Stimulated activated CD8-positive, alpha-beta memory T cell treated with anti-CD3 and anti-CD28 coated beads, Interleukin-7, amount 100 ng/mL, for 1 hour (primary cell): ENCODE measurements at places on chromosomes 6 and 20.

- DNase-seq = no peak
These were observed 47.5 kb downstream of the PIGU start for GRCh38 chr20:34629342-34629741.

DNA sequence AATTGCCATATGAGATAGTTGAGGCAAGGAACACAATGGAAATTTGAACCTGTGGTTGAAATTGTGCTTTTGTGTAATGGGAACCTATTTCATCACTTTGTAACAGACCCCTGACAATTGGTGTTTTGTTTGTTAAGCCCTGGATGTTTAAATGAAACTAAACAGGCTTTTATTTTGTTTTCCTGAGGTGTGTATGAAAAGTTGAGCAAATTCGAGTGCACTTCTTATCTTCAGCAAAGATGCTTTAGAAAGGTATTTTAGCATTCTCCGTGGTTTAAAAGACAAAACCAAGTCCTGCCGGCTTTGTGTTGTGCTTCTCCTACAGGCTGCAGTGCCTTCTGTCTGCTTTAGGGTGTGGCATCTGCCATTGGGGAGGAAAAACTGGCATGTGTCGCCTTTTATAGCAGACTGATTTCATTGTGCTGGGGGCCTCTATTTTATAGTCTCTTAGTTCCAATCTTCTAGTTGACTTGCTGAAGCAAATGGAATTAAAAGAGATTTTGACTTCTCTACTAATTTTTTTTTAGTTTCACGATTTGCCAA is 2.2 kb upstream of the ARID1B start:
- no peak for DNase-seq

GRCh38 chr20:41007481-41007880 is 21.1 kb upstream of the TOP1 start:
- no peak for DNase-seq

GRCh38 chr6:94376876-94377275 is 957.5 kb upstream of the EPHA7 start:
- DNase-seq = no peak
